ENCODE measurements at places on chromosomes 13 and 19. TPM values are rescaled to one million over a fixed set of nuclear protein-coding genes. Genes with fewer than 3 reads are reported as not detected.

The LGALS7B gene
- 2.7 TPM for total RNA-seq

The NPHS1 gene
- total RNA-seq, result 1.7 TPM

The C2CD4C gene
- total RNA-seq, result 7.9 TPM

- no peak for DNase-seq
- H3K4me1 ChIP-seq, result peaks cover 45% of the 10 kb centered on the region
- no peaks in the 10 kb centered on the region for H3K36me3 ChIP-seq
- H3K4me3 ChIP-seq, result no peak overlapping the region
Observed at GRCh38 chr13:98997738-98998641, 20.1 kb upstream of the DOCK9 start.

The IGFL2 gene
- not detected for total RNA-seq

The KLK2 gene
- total RNA-seq, result 0.46 TPM

The PCSK4 gene
- 18.6 TPM for total RNA-seq

- peaks cover 40% of the 10 kb centered on the region for H3K36me3 ChIP-seq
- H3K27ac ChIP-seq, result peak overlapping the region; percentile 23
- DNase-seq, result no peak
- H3K4me1 ChIP-seq, result peaks cover 18% of the 10 kb centered on the region
Observed at GRCh38 chr19:961866-962620, 22.1 kb upstream of the WDR18 start.

The CPAMD8 gene
- 10.8 TPM for total RNA-seq

The PSG2 gene
- total RNA-seq, result not detected

The FFAR3 gene
- total RNA-seq, result not detected

DNA sequence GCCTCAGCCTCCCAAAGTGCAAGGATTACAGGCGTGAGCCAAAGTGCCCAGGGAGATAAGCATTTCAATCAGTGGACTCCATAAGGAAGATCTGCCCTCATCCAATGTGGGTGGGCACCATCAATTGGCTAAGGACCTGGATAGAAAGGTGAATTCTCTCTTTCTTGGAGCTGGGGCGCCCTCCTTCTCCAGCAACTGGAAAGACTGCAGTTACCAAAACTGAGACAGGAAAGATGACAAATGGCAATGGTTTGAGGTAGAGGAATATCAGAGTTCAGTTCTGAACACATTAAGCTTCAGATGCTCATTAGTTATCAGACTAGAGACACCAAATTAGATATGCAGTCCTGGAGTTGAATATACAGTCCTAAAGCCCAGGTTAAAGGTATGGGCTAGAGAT, 10.5 kb upstream of the ELF1 start:
- H3K27ac ChIP-seq, result no peak overlapping the region
- no peak overlapping the region for H3K4me3 ChIP-seq
- peaks cover under 1% of the 10 kb centered on the region for H3K4me1 ChIP-seq
- H3K27me3 ChIP-seq, result no peaks in the 10 kb centered on the region
- DNase-seq, result peak; percentile 47

DNA sequence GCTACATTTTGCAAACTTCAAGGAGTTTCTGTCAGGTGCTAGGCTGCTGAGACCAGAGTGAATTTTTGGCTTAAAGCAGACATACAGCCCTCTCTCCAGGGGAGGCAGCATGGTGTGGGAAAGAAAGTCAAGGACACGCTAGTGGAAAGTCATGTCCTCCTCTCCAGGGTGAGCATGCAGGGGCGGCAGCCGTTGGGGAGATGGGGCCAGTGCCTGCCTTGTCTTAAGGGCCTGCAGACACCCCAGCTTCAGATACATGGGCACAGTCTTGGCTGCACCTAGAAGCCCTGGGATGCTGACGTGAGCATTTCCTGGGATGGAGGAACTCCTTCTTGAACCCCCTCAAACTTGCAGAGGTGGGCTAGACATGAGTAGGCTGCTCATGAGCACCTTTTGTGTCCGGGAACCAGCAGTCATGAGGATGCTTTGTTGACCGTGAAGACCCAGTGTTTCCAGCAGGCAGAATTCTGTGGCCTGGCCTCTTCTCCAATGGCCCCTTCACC, 43.3 kb upstream of the PEPD start:
- peaks cover 43% of the 10 kb centered on the region for H3K4me1 ChIP-seq
- H3K27me3 ChIP-seq, result no peaks in the 10 kb centered on the region
- no peak for DNase-seq

DNA sequence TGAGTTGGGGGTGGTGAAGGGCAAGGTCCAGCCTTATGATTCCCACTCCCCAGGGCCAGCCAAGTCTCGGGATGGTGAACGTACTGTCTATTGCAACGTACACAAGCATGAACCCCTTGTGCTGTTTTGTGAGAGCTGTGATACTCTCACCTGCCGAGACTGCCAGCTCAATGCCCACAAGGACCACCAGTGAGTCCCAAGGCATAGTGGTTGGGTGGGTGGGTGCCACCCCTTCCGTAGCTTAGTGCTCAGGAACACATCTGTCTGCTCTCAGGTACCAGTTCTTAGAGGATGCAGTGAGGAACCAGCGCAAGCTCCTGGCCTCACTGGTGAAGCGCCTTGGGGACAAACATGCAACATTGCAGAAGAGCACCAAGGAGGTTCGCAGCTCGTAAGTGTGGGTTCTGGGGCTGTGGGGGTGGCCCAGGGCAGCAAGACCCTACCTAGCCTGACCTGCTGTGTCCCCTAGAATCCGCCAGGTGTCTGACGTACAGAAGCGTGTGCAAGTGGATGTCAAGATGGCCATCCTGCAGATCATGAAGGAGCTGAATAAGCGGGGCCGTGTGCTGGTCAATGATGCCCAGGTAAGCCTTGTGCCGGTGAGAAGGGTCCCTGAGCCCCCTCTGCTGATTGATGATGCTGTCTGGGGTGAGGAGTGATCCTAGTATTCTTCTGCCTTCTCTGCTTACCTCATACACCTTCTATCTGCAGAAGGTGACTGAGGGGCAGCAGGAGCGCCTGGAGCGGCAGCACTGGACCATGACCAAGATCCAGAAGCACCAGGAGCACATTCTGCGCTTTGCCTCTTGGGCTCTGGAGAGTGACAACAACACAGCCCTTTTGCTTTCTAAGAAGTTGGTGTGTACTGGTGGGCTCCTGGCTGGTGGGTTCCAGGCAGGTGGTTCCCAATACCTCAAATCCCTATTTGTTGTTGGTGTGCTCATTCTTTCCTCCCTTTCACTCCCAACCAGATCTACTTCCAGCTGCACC, 3.8 kb downstream of the TRIM28 start:
- H3K4me1 ChIP-seq, result peaks cover 17% of the 10 kb centered on the region
- H3K27ac ChIP-seq, result 0 out of 2 replicates have a peak overlapping the region, but pooled peaks have one; percentile 15
- peaks cover 15% of the 10 kb centered on the region for H3K27me3 ChIP-seq
- H3K4me3 ChIP-seq, result peak overlapping the region; percentile 12
- H3K36me3 ChIP-seq, result peaks cover 70% of the 10 kb centered on the region
- DNase-seq, result no peak

DNA sequence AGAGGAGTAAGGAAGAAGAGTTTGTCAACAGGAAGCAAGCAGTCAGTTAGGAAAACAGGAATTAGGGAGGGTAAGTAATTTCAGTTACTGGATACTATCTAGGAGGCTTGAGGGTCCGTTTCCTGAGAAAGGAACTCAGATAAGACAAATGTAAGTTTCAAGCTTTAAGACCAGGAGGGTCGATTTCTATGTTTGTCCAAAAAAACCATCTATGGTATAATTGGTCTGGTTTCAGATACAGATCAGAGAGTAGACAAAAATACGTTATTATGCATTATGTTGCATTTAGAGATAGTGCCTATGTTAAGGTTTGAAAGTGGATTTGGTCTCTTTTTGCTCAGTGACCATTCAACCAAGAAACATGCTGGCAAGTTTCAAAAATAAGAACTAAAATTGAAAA, 789.6 kb upstream of the PCDH20 start:
- H3K36me3 ChIP-seq, result peaks cover 14% of the 10 kb centered on the region
- no peak overlapping the region for H3K4me3 ChIP-seq
- no peak overlapping the region for H3K27ac ChIP-seq

- H3K27me3 ChIP-seq, result peaks cover 4% of the 10 kb centered on the region
- peaks cover 10% of the 10 kb centered on the region for H3K36me3 ChIP-seq
- H3K4me1 ChIP-seq, result no peaks in the 10 kb centered on the region
- peak; percentile 70 for DNase-seq
Observed at GRCh38 chr19:33241530-33242101, 16.0 kb upstream of the SLC7A10 start.

- no peaks in the 10 kb centered on the region for H3K36me3 ChIP-seq
- H3K4me1 ChIP-seq, result peaks cover 8% of the 10 kb centered on the region
- H3K27ac ChIP-seq, result peak overlapping the region; percentile 75
- H3K27me3 ChIP-seq, result peaks cover 71% of the 10 kb centered on the region
- peak overlapping the region; percentile 94 for H3K4me3 ChIP-seq
- peak; percentile 93 for DNase-seq
Observed at GRCh38 chr19:55165952-55166529, 372 bp downstream of the DNAAF3 start.

DNA sequence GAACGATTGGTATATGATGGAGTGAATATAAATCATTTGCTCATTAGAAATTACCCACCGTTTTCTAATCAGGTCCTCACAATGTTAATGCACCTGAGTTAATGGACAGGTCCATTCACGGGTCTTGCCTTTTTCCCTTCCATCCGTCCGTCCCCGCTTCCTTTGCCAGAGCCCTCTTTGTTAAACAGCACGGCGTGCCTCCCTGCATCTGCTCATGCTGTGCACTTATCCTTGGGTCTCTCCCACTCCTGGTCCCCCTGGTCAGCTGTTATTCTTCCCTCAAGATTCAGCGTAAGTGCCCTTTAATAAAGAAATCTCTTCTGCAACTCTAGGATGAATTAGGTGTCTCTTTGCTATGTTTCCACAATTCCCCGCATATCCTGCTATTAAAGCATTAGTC, 324.5 kb downstream of the DNAJC15 start:
- no peaks in the 10 kb centered on the region for H3K36me3 ChIP-seq
- no peaks in the 10 kb centered on the region for H3K27me3 ChIP-seq
- no peak overlapping the region for H3K27ac ChIP-seq

- no peak overlapping the region for H3K27ac ChIP-seq
- H3K4me3 ChIP-seq, result no peak overlapping the region
- H3K4me1 ChIP-seq, result no peaks in the 10 kb centered on the region
- H3K36me3 ChIP-seq, result no peaks in the 10 kb centered on the region
Observed at GRCh38 chr19:831407-832369, 4.1 kb downstream of the AZU1 start.

- H3K27ac ChIP-seq, result no peak overlapping the region
- peaks cover 24% of the 10 kb centered on the region for H3K36me3 ChIP-seq
- no peaks in the 10 kb centered on the region for H3K4me1 ChIP-seq
- no peaks in the 10 kb centered on the region for H3K27me3 ChIP-seq
Observed at GRCh38 chr13:52432456-52432855, 18.0 kb downstream of the VPS36 start.

Data from WTC11 (cell line).